ENCODE measurements at places on chromosomes 11 and 22.

- DNase-seq, result peak; percentile 46
These were observed 48.6 kb upstream of the UCP3 start for GRCh38 chr11:74057249-74058151.

DNA sequence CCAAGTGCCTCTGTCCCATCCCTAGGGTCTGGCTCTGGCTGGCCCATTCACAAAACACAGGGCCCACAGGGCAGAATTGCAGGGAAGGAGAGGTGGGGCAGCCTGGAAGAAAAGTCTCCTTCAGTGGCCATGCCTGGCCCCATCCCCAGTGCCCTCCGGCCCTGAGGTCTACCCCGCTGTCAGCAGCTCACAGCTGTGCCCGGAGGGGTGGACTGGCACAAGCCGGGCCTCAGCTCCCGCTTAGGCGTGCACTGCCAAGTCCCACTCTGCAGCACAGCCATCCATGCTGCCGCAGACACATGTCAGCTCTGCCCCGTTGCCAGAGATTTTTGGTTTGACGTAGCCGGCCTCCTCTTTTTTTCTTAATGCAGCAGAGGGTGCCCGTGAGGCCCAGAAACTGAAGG is 3.9 kb upstream of the SCN2B start:
- DNase-seq, result peak; percentile 53

DNA sequence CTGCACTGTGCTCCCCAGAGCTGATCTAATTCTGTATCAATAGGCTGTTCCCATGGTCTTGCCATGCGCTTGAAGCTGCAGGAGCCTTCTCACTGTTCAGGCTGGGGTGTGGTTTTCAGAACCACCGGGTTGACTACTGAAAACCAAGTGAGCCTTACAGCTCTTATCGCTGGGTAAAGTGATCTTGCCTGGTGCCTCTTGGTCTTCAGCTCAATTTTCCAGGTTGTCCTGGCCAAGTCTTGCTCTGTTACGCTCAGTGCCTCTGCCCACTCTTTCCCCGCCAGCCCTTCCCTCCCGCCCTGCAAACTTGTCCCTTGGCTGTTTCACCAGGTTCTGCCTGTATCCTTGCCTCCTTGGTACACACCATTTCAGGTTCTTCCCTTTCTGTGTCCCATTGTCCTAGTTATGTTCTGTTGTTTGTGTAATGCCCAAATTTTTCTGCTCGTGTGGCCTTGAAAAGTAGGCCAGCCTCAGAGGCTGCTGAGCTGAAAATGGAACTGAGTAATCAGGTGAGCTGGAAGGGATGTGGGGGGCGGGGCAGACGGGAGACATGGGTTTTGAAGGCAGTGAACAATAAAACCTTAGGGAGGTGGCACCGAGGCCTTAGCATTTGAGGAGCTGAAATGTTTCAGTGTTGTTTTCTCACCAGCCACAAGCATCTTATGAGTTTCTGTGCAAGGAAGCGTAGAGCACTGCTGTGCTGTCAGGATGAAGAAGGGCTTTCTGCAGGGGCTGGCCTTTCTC is 11.2 kb downstream of the PEX26 start:
- DNase-seq, result no peak

GRCh38 chr11:73662445-73663157 is 16.2 kb downstream of the PLEKHB1 start:
- DNase-seq, result no peak

GRCh38 chr11:70551351-70552166 is 153.2 kb downstream of the CTTN start:
- DNase-seq, result peak; percentile 15

DNA sequence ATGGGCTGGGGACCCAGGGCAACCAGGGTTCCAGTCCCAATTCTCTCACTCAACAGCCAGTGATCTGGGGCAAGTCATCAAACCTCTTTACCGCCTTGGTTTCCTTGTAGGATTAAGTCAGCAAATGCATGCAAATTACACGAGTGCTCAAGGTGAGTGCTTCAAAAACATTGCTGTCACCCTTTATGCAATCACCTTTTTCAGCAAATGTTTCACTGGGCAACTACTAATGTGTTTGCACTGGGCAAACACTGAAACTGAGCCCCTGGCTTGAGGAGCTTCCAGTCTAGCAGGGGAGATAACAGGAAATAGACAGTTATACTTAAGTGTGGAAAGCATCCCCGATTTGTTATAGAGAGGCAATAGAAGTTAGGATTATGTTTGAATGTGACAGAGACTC is 37.7 kb upstream of the DMC1 start:
- DNase-seq, result no peak

GRCh38 chr11:89490602-89490980 is 584 bp downstream of the NOX4 start:
- DNase-seq, result no peak

GRCh38 chr22:46060292-46061123 is 83.5 kb upstream of the WNT7B start:
- no peak for DNase-seq

GRCh38 chr11:102289592-102289991 is 27.7 kb upstream of the BIRC3 start:
- peak; percentile 28 for DNase-seq

GRCh38 chr22:42357634-42358296 is 74.4 kb downstream of the NFAM1 start:
- DNase-seq, result no peak

DNA sequence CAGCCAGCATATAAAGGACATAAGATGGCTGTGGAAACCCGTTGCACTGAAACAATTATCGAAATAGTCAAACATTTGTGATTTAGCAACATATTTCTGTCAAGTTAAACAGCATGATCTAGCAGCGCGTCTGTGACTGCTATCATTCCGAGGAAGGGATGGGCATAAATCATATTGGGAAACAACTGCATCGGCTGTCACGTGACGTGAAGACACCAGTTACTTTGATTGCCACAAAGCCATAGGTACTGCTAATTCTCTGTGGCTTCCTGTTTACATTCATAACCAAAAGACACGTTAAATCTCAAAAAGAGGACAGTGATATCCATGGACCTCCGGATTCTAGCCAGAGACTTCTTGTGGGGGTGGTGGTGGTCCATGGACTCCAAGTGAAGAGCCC is 87.8 kb downstream of the CACNA1I start:
- DNase-seq, result no peak

GRCh38 chr11:130891326-130891725 is 25.0 kb downstream of the SNX19 start:
- DNase-seq, result no peak

GRCh38 chr11:97110376-97110775 is 720.6 kb downstream of the JRKL start:
- peak; percentile 0 for DNase-seq

DNA sequence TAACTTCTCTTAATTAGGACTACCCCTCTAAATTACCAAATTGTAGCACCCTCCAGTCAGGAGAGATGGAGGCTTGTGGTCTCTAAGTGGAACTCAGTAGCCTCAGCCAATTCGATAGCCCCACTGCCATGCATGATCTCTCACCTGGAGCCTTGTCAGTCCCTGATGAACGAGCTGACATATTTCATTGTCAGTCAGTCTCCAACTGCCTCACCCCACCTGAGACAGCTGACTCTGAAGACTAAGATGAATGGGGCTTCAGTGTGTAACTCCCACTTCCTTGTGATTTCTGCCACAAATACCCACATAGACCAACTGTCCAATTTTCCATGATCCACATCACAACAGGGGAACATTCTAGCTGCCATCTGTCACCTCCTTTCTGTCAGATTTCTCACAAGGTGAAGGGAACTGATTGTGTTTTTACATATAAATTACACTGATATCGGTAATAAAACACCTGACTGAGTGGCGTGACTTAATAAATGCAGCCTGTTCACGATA is 206.5 kb downstream of the FAM181B start:
- no peak for DNase-seq

DNA sequence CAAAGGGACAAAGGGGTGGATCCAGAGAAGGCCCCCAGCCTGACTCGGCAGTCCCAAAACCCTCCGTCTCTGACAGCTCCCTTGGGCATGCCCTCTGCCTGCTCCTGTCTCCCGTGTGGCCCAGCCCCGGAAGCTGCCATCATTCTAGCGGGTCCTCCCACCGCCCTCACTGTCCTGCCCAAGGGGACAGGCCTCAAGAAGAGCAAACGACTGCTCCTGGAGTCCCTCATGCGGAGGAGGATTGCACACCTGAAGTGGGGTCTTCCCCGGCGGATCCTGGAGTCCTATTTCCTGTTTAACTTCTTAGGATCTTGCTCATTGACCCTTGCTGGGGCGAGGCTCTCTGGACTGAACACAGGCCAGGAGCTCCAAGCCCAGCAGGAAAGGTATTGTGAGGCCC is 2.6 kb upstream of the MEI1 start:
- DNase-seq, result no peak

DNA sequence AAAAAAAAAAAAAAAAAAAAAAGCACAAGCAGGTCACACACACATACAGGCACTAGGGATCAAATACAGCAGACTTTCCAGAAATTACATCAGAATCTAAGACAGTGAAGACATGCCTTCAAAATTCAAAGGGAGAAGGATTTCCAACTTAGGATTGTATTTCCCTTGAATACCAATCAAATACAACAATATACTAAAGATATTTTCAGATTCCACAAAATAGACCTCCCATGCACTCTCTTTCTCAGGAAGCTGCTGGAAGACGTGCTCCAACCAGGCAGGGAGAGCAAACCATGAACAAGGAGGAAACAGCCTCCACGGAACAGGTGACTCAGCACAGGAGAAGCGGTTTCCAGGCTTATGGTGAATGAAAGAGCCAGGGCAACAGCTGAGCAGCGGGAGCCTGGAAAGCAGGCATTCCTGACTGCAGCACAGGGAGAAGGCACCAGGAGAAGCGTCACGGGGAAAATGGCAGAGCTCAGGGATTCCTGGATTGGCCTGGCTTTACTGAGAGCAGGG is 32.0 kb downstream of the TMEM184B start:
- DNase-seq, result peak; percentile 95

DNA sequence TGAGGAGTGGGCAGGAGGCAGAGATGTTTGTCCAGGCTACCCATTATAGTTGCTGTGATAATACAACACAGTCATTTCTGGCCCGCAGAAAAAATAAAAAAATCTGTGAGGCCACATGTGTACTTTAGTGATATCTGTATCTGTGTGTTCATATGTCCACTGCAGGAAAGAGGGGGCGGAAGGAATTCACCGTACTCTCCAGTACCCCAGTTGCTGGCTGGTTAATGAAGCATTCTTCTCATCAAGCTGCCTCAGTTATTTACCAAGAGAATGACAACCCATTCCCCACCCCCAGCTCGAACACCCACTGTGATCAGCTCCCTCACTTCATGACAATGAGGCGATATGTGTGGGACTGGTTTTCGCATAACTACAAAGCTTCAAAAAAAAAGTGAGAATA is 309.3 kb downstream of the SOX6 start:
- DNase-seq, result no peak

DNA sequence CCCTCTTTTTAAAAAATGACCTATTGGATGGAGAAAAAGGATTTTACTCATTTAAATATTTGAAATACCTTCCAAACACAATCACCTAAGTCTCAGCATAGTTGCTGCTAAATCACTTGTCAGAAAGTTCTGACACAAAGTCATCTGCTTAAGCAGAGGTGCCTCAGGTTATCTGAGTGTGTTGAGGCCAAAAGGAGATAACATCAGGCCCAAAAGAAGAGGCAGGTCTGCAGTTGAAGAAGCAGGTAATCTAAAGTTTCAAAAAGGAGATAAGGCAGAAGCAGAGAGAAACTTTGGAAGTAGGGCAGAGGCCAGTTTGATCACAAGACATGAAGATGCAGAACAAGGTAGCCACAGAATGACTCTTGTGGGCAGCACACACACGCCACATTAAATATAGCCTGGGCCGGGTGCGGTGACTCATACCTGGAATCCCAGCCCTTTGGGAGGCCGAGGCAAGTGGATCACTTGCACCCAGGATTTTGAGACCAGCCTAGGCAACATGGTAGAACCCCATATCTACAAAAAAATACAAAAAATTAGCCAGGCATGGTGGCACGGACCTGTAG is 175.7 kb upstream of the API5 start:
- DNase-seq, result no peak

DNA sequence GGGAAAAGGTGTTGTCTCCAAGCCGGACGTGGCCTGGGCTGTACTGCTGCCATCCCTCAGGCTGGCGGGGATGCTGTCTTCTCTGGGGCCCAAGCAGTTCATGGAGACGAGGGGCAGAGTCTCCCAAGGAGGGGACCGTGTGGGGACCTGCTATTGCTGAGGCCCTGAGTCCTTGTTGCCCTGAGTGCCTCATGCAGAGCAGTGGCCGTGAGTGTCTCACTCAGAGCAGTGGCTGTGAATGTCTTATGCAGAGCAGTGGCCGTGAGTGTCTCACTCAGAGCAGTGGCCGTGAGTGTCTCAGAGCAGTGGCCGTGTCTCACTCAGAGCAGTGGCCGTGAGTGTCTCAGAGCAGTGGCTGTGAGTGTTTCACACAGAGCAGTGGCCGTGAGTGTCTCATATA is 54.7 kb downstream of the GRAMD4 start:
- no peak for DNase-seq

- no peak for DNase-seq
These were observed 846 bp upstream of the STIM1 start for GRCh38 chr11:3854660-3854976.

- DNase-seq, result peak; percentile 48
These were observed 2.1 kb downstream of the RTN3 start for GRCh38 chr11:63683133-63683991.

GRCh38 chr11:104076455-104076854 is 40.0 kb downstream of the DDI1 start:
- DNase-seq, result no peak

DNA sequence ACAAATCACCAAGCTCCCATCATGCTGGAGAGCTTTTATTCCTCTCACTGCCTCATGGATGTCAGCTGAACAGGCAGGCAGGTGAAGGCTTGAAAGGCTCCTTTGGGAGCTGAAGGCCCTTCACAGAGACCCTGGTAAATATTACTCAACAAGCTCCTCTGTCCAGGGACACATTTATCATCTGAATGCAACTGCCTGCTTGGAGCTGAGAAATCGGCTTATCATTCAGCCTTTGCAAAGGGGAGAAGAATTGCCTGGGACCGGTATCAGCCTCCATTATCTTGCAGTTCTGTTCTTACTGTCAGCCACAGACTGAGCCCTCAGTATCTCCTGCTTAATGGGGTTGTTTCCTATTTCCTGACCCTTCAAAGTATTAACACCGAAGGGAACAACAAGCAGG is 113.8 kb upstream of the PITPNB start:
- DNase-seq, result no peak

DNA sequence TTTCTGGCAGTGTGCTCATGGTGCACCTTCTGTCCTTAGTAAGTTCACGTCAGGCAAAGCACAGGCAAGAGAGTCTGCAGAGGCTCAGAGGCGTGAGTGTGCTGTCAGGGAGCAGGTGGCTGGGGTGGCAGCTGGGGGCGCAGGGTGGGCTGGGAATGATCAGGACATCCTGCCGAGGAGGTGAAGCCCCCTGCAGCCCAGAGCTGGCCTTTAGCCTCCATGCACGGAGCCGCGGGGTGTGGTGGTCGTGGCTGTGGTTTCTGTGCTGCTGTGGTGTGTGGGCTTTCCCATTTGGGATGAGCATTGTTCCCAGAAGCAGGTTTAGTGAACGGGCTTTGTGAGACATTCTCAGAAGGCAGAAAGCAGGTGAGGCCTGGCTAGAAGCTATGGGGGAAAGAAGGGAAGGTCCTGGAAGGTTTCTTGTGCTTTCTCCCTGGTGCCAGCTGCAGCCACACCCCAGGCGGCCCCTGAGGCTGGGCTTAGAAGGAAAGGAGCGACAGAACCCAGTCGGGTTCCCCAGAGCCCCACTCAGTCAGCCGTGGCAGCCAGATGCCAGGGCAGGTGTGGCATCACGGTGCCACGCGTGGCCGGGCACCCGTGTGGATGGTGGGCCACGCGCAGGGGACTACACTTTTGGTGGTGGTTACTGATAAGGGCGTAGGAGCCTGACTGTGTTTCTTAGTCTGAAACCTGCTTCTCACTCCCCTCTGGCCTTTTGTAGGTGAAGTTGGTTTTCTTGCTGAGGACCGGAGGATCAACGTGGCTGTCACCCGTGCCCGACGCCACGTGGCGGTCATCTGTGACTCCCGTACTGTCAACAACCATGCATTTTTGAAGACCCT is 32.0 kb downstream of the IGHMBP2 start:
- no peak for DNase-seq
